T-helper 1 cell (primary cell): ENCODE measurements at places on chromosomes 2 and 18.

DNA sequence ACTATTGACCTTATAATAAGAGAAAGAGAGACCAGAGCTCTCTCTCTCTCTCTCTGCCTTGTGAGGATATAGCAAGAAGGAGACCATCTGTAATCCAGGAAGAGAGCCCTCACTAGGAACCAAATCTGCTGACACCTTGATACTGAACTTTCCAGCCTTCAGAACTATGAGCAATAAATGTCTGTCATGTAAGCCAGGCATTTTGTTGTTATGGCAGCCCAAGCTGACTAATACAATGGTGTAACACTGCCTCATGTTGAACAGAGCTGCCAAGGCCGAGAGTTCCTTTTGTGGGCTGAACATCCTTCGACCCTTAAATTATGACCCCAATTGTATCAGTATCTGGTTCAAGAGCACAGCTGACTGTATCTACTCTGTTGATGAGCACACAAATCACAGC lies 108.0 kb downstream of the LRRC30 start:
- DNase-seq: no peak

DNA sequence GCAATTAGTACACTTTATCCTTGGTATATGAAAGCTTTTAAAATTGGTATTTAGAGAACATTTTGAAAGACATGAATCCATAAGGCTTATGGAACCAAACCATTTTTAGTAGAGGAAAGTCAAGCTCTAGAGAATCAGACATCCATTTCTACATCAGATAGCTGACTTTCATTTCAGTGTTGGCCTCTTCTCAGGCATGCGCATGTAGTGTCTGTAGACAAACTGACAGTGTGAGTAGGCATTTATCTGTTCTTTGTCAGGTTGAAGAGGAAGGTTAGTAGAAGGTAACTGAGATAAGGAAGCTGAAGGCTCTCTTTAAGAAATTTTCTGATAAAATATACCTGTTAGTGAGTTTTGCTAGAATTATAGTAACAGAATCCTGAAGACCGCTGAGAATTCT lies 221.9 kb upstream of the SIX3 start:
- no peak for DNase-seq

DNA sequence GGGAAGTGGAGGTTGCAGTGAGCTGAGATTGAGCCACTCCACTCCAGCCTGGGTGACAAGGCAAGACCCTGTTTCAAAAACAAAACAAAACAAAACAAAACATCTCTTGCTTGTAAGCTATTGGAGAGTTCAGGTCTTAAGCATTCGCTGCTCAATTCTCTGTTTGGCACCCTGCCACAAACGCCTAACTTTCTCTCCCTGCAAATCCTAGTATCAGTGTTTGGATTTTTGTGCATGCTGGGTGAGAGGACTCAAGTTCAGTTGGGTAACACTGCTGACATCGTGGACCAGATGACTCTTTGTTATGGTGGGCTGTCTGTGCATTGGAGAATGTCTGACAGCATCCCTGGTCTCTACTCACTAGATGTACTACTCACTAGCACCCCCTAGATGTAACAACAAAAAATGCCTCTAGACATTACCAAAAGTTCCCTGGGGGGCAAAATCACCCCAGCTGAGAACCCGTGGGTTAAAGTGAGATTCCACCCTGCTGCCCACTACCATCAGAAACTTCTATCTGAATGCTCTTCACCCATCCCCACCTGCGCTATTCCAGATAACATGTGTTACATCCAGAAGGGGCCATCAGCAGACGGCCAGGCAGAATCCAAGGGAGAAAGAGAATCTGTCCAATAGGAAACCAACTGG lies 50.9 kb downstream of the CACNB4 start:
- DNase-seq: no peak

GRCh38 chr18:46755315-46756024 lies 1.4 kb downstream of the ST8SIA5 start:
- DNase-seq: no peak

- no peak for DNase-seq
Observed at GRCh38 chr2:64404743-64405142, 49.2 kb upstream of the LGALSL start.

DNA sequence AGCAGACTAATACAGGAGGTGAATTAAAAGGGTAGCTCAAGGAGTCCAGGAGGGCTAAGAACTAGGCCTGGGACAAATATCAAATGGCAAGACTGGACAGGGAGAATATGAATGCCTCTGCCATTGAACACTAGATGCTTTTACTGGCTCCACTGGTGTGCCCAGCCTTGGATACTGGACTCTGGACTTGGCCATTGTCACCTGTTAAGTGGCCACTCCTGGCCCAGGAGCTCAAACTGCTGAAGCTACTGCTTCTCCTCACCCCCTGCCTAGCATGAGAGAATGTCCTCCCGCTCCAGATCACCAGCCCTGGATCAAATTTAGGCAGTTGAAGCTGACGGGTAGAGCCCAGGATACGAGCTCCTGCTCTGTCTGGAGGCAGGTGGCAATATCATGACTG lies 170.8 kb downstream of the DDX1 start:
- no peak for DNase-seq

DNA sequence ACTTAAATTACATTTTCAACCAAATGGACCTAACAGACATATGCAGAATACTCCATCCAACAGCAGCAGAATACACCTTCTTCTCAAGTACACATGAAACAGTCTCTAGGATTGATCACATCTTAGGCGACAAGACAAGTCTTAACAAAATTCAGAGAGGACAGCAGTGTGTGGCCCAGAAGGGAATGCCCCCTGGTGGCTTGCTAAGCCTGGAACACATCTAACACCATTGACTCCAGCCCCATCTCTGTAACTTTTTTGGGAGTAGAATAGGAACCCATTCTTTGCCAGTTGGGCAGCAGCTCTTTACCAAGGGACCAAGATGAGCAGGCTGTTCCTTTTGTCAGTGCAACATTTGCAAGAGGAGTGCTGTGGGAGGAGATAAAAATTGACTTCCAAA lies 249.9 kb downstream of the PLCL1 start:
- DNase-seq: peak; percentile 6

GRCh38 chr2:48132271-48132625 lies 225.9 kb upstream of the FBXO11 start:
- no peak for DNase-seq

GRCh38 chr2:1088940-1089339 lies 138.3 kb downstream of the SNTG2 start:
- no peak for DNase-seq

DNA sequence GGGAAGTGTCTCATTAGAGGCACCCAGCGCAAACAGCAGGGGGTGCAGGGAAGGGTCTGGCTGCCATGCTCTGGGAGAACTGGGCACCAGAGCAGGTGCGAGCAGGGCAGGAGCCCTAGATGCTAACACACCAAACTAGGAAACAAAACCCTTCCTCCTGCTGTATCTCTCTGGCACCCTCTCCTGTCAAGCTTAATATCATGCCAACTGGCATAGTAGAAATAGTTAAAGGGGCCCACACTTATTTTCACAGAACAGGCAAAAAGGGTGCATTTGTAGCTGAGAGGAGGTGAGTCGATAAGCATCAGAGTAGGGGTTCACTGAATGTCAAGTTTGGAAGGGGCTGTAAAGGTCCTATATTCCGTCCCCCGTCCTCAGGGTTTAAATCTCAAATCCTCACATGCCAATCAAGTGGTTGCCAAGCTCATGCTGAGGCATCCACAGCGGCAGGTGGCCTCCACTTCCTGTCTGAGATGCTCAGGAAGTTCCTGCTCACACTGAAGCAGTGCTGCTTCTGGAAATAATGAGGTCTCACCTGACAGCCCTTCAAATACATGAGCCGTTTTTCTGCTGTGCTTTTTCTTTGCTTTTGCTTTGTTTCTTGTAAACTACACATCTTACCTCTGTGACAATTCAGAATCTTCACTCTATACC lies 14.9 kb upstream of the ACKR3 start:
- no peak for DNase-seq

DNA sequence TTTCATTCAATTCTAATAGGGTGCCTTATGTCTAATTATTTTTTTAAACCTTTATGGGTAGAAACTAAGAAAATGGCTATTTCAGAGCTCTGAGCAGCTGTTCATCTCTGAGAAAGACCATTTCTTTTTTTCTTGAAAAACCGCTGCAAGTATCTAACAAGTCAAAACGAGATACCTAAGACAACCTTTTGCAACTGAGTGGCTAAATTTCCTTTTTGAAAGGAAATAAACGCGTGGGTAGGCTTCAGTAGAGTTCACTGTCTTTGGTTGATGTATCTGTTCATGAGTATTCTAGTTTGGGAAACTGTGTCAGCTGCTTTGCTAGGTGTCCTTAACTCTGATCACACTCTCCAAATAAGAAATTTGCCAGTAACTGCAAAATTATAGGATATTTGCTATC lies 104.3 kb upstream of the LINC00305 start:
- no peak for DNase-seq

DNA sequence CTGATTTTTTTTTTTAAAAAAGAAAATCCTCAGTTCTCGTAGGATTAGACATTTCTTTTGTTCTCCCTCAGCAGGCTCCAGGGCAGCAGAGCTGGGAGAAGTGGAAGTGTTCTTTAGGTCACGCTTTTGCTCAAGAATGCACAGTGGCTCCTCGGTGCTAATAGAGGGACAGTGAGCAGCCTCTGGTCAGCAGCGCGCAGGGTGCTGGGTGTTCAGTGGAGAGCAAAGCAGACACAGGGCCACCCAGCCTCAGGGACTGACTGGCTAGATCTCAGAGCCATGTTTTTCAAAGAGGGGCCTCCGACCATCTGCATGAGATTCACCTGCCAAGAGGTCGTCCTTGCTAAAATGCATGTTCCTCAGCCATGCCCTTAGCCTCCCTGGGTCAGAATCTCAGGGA lies 218.8 kb downstream of the HAUS1 start:
- DNase-seq: no peak

DNA sequence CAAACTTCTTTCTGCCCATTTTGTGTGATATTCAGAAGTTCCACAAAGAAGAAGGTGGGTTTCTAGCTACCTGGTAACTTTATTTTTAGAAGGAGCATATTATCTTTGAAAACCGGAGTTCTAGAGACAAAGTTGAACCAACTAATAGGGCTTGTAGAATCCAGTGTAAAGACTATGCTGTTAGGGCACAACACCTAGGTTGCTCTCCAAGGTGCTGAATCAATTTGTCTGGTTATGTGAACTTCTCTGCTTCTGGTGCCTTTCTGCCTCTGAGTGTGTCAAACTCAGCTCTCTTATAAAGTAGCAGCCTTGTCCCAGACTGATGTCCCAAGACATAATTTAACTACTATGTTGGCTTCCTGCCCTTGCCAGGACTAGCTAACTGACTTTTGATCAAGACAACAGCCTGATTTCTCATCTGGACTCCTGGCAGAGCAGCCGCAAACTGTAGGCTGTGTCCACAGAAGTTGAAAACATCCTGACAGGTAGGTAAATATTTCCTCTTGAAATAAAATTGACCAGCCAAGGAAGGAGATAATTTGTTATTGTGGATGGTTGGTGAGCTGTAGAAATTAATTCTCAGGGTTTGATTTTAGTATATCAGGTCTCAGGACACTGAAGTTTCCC lies 119.4 kb downstream of the CYRIA start:
- no peak for DNase-seq

- DNase-seq: no peak
Observed at GRCh38 chr2:237581751-237582746, 8.5 kb downstream of the RAB17 start.

GRCh38 chr2:101125374-101125773 lies 25.8 kb downstream of the TBC1D8 start:
- DNase-seq: no peak

DNA sequence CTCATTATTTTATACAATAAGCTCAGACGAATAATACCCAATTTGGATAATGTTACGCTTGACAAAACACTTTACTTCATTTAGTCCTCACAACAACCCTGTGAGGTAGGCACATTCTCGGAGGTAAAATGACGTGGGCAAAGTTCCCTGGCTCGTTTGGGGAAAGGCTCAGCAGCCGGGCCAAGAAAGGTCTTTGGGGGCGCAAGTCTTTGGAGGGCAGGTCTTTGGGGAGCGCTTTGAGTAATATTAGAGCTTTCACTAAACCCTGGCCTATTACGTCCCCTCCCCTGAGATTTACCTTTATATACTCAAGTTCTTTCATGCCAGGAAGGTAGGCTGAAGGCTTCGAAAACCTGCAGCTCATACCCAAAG lies 427 bp downstream of the RBKS start:
- DNase-seq: no peak

DNA sequence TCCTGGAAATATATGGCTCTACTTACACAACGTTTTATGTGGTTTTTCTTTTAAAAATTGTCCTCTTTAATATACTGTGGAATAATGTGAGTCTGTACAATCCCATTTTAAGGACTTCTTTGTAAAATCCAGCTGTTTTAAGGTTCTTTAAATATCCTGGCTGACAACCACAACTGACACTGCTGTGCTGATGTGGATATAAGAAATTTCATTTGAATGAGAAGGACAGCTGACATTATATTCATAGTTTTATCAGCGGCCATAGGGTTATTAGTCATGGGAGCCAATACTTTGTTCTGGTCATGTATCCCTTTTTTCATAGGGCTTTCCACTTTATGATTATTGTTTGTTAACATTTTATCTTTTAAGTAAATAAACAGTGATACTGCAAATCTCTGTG lies 169.5 kb downstream of the CAMKMT start:
- DNase-seq: no peak

DNA sequence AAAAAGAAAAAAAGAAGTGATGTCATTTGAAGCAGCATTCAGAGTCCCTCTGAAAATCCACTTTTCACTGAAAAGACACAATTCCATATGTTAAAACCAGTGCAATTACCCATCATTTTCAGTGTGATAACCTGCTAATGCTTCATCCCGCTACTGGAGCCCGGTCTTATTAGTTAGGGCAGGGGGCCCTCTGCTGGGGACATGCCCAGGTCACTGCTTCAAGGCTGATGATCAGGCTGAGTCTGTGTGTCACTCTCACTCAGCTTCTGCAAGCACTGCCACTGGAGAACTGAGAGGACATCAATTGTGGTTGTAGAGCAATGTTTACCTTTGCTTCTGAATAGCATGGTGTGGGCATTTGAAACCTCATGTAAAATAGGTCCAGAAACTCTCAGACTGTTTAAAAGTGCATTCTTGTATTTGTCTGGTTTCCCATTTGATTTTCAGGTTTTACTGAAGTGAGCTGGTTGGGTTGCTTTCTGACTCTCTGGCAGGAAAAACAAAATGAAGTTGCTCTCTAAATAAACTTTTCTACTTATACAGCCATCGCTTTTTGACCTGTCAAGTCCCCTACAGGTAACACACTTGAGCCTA lies 49.2 kb upstream of the NXPH2 start:
- no peak for DNase-seq

DNA sequence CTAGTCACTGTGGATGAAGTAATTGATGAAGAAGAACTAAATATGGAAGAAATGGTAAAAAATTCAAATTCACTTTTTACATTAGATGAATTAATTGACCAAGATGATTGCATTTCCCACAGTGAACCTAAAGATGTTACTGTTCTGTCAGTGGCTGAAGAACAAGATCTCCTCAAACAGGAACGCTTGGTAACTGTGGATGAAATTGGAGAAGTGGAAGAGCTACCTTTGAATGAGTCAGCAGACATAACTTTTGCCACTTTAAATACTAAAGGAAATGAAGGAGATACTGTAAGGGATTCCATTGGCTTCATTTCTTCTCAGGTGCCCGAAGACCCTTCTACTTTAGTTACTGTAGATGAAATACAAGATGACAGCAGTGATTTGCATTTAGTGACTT lies 26.6 kb upstream of the DYSF start:
- no peak for DNase-seq

GRCh38 chr2:197453914-197454398 lies 604 bp downstream of the COQ10B start:
- DNase-seq: no peak
